SJSA1 (cell line): ENCODE measurements at places on chromosomes 16 and 17. TPM values are rescaled to one million over a fixed set of nuclear protein-coding genes. Genes with fewer than 3 reads are reported as not detected.
A peak's percentile ranks its signal among the peaks of the same experiment; 100 is the strongest.

GRCh38 chr16:3730161-3731125, 13.1 kb upstream of the TRAP1 start:
- no peak for DNase-seq

ASIC2 gene
- total RNA-seq = not detected in 2 replicates

DNA sequence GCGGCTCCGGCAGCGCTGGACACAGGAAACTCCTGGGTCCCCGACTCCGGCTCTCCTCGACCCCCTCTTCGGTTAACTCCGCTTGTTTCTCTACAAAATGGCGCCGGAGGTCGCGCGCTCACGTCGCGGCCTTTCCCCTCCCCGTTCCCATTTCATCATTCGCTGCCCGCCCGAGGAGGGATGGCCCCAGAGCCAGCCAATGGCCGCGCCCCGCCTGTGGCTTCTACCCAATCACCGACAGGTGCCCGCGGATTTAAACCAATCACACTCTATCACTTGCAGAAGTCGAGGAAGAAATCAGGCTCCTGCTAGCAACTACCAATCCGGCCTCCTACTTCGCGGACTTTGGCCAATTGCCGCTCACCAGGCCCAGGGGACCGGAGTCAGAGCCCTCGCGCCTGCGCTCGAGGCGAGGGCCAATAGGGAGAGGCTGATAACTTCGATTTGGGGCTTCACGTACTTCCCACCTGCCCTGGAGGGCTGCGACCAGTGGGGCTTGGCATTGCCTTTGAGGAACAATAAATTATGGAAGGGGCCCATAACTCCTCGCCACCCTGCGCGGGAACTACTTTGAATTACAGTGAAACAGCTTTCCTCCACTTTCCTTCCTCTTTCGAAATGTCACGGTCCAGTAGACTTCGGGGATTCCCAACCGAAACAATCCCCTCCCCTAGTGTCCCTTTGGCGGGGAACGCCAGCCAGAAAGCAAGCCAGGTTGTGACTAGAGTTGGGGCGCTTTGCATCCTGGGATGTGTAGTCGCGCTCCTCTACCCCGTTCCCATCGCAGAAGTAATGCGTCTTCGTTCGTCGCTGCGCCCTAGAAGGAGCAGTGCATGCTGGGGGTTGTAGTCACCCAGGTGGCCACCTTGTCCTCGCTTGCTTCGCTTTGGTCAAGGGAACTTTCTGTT, at the start of gene CNOT1:
CNOT1 (minus strand) TSS at position 94 of the 908 bp plus-strand sequence. CDS start 30,489 bp downstream, outside the sequence.
- DNase-seq = peak; percentile 98

DNA sequence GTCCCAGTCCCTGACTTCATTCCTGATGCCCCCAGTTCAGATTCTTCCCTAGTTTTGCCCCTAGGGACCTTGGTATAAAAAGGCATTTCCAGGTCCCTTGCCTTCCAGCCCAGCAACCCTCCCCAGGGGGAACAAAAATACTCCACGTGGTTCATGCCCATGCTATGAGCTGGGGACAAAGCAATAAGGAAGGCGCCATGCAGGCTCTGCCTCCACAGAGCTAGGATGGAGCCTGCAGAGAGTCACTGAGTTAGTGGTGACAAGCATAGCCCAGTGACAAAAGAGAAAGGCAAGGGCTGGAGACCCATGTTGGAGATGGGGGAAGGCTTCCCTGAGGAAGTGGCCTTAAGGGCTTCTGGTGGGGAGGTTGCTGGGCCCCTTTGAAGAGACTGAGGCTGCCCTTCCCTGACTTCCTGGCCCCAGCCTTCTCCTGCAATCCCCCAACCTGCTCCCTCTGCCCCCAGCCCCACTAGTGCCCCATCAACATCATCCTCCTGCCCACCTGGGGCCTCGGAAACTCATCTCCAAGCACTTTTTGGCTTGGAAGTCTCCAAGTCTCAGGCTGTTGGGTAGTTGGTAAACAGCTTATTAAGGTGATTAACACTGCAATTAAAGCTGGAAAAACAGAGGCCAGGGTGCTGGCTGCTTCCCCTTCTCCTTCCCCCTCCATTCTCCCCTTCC, 9.6 kb downstream of the DLX3 start:
- DNase-seq = no peak

DNA sequence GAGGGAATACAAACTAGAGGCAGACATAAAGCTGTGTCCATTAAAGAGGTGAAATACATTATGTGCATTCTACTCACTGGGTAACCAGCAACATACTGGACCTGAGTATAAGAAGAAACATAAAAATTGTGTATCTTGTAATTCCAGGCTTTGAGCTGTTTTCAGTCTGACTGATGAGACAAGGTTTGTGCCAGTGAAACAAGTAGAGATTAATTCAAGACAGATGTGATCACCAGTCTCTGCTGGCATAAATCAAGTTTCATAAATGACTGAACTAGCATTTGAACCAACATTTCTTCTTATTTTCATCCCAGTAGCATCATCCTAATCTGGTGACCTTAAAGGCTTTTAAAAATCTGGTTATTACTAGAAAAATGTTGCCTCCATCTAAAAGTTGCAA, 108.8 kb upstream of the RPL38 start:
- no peak for DNase-seq

MYH11 gene
- 0.03 and 0.16 TPM in 2 replicates for total RNA-seq

DNA sequence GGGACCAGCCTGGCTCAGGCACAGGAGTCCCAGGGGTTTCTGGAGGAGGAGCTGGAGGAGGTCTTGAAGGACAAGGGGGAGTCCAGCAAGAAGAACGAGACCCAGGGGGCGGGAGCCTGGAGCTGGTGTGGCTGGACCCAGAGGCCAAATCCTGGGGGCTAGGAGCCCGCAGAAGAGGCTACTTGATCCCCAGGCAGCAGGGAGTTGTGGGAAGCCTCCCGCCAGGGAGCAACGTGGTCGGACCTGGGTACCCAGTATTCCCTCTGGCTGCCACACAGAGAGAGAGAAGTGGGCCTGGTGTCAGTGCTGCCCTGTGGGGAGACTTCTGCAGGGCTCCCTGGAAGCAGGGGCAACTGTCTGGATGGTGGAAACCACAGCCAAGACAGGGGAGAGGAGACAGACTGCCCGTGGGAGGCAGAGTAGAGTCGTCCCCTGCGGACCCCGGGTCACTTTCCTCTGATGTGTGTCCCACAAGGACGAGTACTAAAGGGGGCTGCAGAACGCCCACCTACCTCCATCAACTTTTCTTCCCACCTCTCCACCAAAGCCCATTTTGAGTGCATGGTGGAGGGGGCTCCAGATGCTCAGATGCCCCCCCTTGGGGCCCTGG, 160.4 kb downstream of the GSG1L start:
- DNase-seq = no peak

- no peak for DNase-seq
Measured at GRCh38 chr17:73210002-73210678, 17.3 kb downstream of the COG1 start.

- DNase-seq = peak; percentile 57
Measured at GRCh38 chr16:81366316-81366932, 51.7 kb downstream of the GAN start.

DNA sequence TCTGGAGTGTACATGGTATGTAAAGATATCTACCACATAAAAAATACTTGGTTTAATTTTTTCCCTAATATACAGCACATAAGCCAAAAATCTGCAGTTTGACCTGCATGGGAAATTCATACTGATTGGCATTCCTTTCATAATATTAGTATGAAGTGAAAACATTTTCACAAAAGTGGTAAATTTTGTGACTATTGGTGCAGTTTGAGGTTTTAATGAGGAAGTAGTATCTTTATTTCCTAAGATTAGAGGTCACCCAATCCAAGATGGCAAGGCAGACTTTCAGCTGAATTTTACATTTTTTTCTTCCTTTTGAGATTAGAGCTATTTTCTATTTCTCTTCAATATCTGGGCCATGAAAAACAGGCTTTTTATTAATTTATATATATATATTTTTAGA, 21.2 kb downstream of the METTL9 start:
- no peak for DNase-seq

DNA sequence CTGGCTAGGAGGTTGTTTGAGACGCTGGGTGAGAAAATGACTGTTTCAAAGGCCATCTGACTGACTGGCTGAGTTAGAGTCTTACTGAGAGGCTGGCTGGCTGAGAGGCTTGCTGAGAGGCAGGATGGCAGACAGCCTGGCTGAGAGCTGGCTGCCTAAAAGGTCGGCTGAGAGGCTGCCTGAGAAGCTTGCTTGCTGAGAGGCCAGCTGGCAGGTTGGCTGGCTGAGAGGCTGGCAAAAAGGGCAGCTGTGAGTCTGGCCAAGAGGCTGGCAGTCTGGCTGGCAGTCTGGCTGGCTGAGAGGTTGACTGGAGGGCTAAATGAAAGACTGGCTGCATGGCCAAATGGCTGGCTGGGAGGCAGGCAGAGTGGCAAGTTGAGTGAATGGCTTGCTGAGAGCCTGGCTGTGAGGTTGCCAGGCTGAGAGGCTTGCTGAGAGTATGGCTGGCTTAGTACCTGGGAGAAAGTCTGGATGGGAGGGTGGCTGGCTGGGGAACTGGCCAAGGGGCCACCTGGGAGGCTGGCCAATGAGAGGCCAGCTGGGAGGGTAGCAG, 35.3 kb upstream of the ACSM2B start:
- DNase-seq = no peak

GRCh38 chr16:2468233-2468724, 2.8 kb upstream of the NTN3 start:
- DNase-seq = peak; percentile 47

DNA sequence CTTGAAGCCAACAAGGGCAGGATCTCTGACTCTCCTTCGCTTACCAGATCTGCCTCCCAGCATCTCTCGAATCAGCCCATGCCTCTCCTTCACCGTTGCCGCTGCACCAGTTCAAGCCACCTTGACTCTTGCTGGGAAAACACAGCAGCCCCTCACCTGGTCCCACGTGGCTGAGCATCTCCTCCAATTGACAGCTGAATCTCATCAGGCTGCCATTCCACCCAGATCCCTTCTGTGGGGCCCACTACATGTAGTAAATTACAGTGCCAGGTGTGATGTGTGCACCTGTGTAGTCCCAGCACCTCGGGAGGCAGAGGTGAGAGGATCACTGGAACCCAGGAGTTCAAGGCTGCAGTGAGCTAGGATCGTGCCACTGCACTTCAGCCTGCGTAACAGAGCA, 37.8 kb upstream of the C16orf78 start:
- peak; percentile 21 for DNase-seq

- DNase-seq = peak; percentile 74
Measured at GRCh38 chr17:44546671-44547606, 10.3 kb upstream of the FZD2 start.

GRCh38 chr17:15012351-15012980, 252.7 kb downstream of the PMP22 start:
- DNase-seq = no peak

DNA sequence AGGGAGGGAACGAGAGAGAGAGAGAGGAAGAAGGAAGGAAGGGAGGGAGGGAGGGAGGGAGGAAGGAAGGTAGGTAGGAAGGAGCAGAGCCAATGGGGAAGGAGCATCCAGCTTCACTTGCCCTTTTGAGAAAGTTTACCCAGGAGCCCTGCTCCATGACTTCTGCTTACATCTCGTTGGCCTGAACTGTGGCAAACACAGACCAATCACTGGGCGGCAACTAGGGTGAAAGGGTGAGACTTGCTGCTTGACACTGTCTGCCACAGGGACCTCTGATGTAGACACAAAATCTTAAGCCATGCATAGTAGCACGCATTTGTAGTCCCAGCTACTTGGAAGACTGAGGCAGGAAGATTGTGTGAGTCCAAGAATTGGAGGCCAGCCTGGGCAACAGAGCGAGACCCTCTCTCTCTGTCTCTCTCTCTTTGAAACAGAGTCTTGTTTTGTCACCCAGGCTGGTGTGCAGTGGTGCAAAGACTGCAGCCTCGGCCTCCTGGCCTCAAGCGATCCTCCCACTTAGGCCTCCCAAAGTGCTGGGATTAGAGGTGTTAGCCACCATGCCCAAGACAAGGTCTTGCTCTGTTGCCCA, 19.5 kb upstream of the TUBG2 start:
- no peak for DNase-seq

DNA sequence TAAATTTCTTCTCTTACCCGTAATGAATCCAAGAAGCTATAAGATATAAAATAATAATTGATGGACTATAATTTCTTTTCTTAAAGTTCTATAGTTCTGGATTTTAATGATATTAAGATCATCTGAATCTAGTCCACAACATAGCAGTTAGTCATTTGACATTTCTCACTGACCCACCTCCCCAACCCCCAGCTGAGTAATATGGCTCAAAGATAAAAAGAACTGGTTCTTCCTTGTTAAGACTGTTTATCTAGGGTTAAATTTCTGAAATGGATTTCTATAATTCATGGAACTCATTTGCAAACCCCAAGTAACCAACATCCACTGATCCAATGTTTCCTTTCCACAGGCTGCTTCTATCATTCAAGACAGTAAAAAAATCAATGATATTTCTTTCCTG, 133.9 kb upstream of the SOX9 start:
- DNase-seq = no peak

DNA sequence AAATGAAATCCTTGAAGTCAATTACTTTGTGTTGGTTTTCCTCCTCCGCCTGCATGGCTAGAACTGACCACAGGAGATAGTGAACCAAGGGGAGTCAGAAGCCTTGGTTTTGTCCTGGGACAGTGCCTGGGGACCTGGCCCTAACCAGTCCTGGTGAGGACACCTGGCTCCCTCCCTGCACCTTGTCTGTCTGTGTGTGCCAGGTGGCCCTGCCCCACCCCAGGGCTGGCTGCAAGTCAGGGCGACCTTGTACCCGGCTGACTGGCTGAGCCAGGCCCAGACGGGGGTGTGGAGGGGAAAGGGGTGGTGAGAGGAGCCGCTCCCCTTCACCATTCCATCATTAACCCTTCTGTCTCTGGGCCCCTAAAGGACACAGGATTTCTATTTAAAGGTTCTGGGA, 3.4 kb downstream of the RAPGEFL1 start:
- no peak for DNase-seq

- no peak for DNase-seq
Measured at GRCh38 chr17:27318228-27318627, 24.3 kb downstream of the WSB1 start.

DNA sequence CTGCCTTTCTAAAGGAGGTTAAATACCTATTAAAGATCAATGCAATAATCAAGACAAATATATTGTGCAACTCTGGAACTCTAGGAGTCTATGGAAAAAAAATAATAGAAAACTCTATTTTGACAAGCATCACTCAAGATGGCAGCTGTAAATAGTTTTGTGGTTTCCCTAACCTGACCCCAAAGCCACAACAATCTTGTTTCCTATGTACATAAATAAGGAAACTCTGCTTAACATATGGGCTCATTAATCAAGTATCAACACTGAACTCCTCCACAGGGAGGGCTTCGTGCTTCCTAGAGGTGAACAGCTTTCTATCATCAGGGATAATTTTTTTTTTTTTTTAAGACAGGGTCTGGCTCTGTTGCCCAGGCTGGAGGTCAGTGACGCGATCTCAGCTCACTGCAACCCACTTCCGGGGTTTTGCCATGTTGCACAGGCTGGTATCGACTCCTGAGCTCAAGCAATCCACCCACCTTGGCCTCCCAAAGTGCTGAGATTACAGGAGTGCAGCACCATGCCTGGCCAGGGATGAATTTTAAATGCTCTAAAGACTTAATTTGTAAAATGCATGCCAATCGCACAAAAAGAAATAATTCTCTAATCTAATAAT, 42.5 kb downstream of the ARHGAP17 start:
- peak; percentile 22 for DNase-seq
